T-cell (primary cell): ENCODE measurements at places on chromosomes 3 and 15.

DNA sequence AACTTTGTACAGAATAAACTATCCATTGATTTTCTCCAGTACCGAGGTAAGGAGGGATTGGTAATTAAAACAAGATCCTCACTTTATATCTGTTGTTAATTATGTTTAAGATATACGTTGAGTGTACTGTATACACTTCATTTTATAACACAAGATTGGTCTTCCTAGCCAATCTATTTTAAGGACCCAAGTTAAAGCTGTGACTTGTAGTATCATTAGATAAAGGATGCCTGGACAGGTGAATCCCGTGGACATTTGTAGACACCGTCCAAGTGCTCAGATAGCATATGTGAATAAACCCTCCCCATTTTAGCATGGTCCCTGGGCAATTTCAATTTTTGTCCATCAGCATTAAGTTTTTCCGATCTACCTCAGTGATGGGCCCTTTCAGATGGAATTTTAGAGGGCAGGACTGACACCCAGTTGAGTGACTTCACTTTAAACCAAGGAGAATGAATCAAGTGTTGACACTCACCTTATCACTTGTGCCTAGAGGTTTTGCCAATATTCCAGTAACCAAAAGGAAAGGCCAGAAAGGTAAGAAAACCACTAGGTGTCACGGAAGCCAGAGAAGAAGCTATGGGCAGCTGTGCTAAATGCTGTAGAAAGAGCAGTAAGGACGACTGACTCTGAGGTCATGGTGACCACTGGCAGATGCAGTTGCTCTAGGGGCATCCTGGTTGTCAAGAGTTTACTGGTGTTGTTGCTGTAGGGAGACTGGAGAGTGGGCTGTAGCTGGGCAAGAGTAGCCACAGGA lies 9.2 kb downstream of the AHSG start:
- DNase-seq = no peak

GRCh38 chr15:77844798-77845446 lies 212.2 kb upstream of the LINGO1 start:
- no peak for DNase-seq

DNA sequence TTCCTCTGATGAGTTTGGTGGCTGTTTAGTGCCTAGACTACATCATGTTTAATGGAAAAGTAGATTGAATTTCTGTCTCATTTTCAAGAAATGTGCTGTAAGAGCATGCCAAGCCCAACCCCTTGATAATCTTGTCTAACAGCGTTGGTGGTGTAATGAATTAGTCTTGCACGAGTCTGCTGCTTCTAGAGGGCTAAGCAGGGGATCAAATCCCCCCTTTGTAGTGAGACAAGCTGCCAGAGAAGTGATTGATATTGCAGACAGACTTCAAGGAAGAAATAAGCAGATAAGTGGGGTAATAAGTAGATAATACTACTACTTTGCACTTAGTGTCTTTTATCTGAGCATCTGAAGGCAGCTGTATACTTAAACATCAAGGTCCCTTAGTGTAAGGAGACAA lies 141.4 kb downstream of the TP63 start:
- DNase-seq = no peak

GRCh38 chr3:158359339-158359738 lies 211.7 kb upstream of the MLF1 start:
- DNase-seq = no peak

DNA sequence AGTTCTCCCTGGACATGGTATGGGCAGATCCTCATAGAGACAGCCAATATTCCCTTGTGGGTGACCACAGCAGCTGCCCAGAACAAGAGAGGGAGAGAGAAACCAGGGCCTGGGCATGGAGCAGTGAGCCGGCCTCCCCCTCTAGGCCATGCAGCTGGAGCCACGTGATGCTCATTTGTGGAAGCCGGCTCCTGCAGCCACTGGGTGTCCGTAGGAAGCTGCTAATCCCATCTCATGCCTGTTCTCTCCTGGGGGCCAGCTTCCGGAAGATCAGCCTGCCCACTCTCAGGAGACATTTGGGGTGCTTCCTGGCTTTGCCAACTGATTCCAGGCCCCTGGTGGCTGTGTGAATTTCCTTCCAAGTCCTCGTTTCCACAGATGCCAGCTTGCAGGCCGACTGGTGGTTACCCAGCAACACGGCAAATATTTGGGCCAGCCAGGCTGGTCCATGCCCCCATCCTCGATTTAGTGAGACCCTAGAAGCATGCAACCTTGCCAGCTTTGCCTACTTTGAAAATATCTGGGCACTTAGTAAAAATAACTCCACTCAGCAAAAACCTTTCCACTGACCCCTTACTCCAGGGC lies 55.3 kb downstream of the LINGO1 start:
- DNase-seq = no peak

GRCh38 chr3:45972534-45973402 lies 22.9 kb downstream of the FYCO1 start:
- DNase-seq = no peak

DNA sequence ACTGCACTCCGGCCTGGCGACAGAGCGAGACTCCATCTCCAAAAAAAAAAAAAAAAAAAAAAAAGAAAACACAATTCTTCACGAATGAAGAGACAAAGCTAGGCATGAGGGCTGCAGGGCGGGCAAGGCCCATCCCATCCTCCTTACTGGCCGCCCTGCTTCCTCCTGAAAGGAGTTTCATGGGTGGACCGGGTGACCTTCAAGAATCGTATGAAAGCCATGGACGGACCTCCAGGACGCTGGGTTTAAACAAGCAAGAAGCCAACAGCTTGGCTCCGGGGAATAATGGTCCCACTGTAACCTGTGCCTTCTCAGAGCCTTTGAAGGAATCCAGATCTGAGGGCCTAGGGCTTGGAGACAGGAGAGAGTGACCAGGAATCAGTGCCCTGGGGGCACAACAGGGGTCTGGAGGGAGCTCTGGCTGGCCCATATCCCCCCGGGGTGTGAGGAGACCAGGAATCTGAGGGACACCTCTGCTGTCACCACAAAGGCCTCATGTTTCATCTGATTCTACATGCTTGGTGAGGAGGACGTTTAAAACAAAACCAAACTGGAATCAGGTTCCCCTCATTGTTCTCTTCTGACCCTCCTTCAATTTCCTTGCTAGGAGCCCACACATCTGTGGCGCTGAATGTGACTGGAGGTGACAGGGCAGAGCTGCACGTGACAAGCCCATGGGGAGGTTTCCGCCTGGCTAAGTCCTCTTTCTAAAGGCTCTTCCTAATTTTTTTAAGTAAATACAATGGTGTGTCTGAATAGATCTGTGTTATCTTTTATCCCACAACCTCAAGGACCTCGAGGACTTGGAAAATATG lies 46.1 kb downstream of the WHAMM start:
- no peak for DNase-seq

GRCh38 chr3:73614419-73614818 lies 10.3 kb downstream of the PDZRN3 start:
- no peak for DNase-seq

- DNase-seq = no peak
These were observed 858.4 kb upstream of the ARPP21 start for GRCh38 chr3:34780973-34781372.

- no peak for DNase-seq
These were observed 801 bp upstream of the NGRN start for GRCh38 chr15:90264671-90265070.

DNA sequence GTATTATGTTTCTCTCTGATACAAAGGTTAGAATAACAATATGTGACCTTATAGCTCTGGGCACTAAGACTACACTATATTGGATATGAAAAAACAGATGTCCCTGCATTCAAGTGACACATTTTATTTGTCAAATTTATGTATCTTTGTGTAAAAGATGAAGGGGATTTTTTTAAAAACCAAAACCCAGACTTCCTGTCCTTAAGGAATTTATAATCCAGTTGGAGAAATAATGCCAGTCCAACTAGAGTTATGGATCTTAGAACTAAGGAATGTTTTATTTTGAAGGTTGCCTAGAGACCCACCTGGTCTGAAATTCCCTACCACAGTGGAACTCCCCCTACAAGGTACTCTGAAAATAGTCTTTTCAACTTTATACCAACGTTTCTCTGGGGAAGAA lies 33.3 kb upstream of the PIK3CB start:
- DNase-seq = no peak

GRCh38 chr3:24351779-24352469 lies 142.7 kb downstream of the THRB start:
- no peak for DNase-seq

DNA sequence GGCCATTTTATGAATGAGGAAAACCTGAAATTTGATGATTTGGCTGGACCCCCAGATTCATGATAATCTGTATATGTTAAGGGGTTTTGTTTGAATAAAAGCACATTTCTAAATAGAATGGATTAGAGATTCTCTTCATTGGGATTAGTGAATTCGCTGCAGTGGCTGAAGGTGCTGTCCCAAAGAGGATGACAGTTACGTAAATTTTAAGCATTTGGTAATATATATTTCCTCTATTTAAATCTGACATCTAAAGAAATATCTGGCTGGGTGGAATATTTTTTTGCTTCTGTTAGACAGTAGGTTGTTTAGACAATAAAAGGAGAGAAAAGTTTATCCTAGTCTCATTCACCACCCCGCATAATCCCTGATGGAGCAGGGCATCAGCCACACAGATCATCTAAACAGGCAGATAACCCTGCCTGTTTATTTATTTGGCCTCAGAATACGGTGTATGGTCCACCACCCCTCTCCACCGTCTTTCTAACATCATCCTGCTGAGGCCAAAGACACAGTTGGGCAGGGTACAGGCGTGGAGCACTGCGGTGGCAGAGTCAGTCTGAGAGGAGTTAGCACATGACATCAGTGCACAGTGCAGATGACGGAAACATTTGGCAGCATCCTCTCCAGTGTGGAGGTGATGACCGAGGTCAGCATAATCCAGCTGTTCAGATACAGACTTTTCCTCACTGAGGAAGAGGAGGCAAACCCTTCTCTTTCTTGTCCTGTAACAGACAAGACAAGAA lies 20.4 kb upstream of the NFKBIZ start:
- peak; percentile 35 for DNase-seq

GRCh38 chr15:76863123-76863522 lies 42.0 kb downstream of the SCAPER start:
- no peak for DNase-seq

DNA sequence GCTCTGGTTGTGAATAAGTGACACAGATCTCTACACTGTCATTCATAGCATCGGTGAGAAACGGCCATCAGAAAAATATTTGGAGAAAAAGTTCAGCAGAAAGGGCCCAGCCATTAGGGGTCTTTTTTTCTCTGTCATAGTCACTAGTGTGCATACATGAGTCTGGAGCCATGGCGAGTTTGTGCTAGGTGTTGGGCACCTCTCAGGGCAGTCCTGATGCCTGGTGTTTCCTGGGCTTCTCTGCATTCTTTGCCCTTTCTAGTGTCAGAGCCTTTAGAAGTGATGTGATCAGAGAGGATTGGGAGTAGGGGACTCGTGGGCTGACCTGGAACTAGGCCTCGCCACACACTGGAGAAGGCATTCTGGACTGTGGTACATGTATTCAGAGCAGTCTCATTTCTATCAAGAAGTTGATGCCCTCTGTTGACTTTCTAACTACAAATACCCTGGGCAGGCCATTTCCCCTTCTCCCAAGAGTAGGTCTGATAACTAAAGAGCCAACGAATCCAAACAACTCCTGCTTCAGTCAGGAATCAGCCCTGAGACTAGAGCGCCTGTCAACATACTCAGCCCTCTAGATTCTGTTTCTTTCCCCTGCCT lies 1.6 kb downstream of the KY start:
- DNase-seq = no peak

GRCh38 chr15:59170295-59171066 lies 36.2 kb upstream of the LDHAL6B start:
- no peak for DNase-seq
